ENCODE measurements at places on chromosomes 1 and 21. TPM values are rescaled to one million over a fixed set of nuclear protein-coding genes. Genes with fewer than 3 reads are reported as not detected.

- no peaks in the 10 kb centered on the region for H3K36me3 ChIP-seq
- no peak for DNase-seq
- H3K27me3 ChIP-seq = no peaks in the 10 kb centered on the region
- peaks cover 6% of the 10 kb centered on the region for H3K4me1 ChIP-seq
These were observed 165.3 kb downstream of the FASLG start for GRCh38 chr1:172824209-172824608.

- H3K4me1 ChIP-seq = no peaks in the 10 kb centered on the region
- DNase-seq = no peak
- H3K27me3 ChIP-seq = no peaks in the 10 kb centered on the region
These were observed 12.2 kb downstream of the TFAP2E start for GRCh38 chr1:35585281-35585680.

DNA sequence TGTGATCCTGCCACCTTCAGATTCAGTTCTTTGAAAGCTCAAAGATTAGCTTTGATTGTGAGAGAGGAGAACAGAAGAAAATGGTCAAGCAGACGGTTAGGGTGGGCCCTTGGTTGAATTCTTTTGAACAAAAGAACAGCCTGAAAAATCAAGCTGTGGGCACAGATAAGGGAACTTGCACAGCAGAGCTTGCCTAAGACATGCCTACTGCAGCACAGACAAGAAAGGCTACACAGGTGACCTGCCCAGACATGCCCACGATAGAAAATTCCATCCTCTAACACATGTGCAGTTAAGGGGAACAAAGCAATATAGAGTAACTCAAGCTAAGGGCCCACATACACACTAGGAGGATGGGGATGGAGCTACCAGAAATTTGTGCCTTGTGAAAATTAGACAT, 512.5 kb upstream of the LRRC7 start:
- no peak for DNase-seq
- no peak overlapping the region for H3K27ac ChIP-seq
- H3K27me3 ChIP-seq = no peaks in the 10 kb centered on the region
- no peaks in the 10 kb centered on the region for H3K4me1 ChIP-seq
- no peak overlapping the region for H3K4me3 ChIP-seq

CFHR3 gene
- not detected for total RNA-seq

GRCh38 chr1:147892731-147893214, 9.8 kb upstream of the GJA8 start:
- H3K36me3 ChIP-seq = no peaks in the 10 kb centered on the region
- H3K4me3 ChIP-seq = no peak overlapping the region
- DNase-seq = peak; percentile 48
- H3K27me3 ChIP-seq = no peaks in the 10 kb centered on the region
- H3K4me1 ChIP-seq = peaks cover 24% of the 10 kb centered on the region

DNA sequence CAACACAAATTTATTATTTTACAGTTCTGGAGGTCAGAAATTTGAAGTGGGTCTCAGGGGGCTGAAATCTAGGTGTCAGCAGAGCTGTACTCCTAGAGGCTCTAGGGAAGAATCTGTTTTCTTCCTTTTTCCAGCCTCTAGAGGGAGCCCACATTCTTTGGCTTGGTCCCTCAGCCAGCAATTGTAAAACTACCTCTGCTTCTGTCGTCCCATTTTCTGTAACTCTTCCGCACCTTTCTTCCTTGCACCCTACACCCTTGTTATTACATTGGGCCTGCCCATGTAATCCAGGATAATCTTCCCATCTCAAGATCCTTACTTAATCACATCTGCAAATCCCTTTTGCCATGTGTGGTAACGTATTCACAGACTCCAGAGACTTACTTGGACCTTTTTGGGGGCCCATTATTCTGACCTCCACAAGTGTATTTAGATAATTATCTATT, 24.8 kb upstream of the THEM4 start:
- no peak overlapping the region for H3K27ac ChIP-seq
- no peaks in the 10 kb centered on the region for H3K36me3 ChIP-seq
- no peak overlapping the region for H3K4me3 ChIP-seq
- H3K27me3 ChIP-seq = no peaks in the 10 kb centered on the region

OPTC gene
- not detected for total RNA-seq

- H3K27ac ChIP-seq = no peak overlapping the region
- H3K4me3 ChIP-seq = no peak overlapping the region
- peaks cover 19% of the 10 kb centered on the region for H3K4me1 ChIP-seq
These were observed 35.8 kb downstream of the LAMC1 start for GRCh38 chr1:183058851-183059502.

- H3K4me3 ChIP-seq = no peak overlapping the region
- DNase-seq = no peak
- peaks cover 92% of the 10 kb centered on the region for H3K27me3 ChIP-seq
- no peaks in the 10 kb centered on the region for H3K4me1 ChIP-seq
These were observed 89.5 kb upstream of the CSF3R start for GRCh38 chr1:36572142-36572715.

DNA sequence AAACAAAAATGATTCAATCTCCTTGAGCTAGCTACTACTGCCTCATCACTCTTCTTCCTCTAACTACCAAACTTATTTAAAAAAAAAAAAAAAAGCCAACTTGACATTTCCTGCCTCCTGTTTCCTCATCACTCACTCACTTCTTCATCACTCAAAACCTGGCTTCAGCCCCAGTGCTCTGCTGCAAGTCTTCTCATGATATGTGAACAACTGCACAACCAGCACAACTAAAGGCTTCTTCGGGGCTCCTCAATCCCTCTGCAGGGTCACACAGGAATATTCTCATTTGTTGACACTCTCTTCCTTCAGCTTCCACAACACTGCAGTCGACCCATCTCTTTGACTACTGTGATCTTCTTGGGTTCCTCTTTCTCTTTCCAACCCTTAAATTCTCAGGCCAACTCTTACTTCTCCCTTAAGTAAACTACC, 7.6 kb downstream of the MTF1 start:
- H3K4me3 ChIP-seq = no peak overlapping the region
- H3K36me3 ChIP-seq = peaks cover 22% of the 10 kb centered on the region
- H3K27ac ChIP-seq = no peak overlapping the region
- H3K27me3 ChIP-seq = no peaks in the 10 kb centered on the region

OR2T11 gene
- total RNA-seq = not detected

DNA sequence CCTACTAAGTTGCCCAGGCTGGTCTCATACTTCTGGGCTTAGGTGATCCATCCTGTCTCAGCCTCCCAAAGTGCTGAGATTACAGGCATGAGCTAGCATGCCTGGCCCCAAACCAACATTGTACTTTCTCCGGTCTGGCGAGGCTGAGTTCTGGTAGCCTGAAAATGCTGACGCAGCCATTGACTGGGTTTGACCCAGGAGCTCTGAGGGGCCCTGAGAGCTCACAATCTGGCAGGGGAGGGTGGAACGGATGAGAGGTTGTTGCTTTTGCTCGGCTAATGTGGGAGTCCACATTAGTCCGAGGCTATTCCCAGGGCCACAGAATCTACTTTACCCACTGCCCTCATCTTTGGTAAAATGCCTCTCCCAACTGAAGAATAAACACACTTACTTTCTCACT, 35.1 kb upstream of the PARP1 start:
- no peak overlapping the region for H3K4me3 ChIP-seq
- peaks cover 88% of the 10 kb centered on the region for H3K27me3 ChIP-seq
- no peaks in the 10 kb centered on the region for H3K36me3 ChIP-seq
- no peak for DNase-seq
- no peak overlapping the region for H3K27ac ChIP-seq
- H3K4me1 ChIP-seq = no peaks in the 10 kb centered on the region

DNA sequence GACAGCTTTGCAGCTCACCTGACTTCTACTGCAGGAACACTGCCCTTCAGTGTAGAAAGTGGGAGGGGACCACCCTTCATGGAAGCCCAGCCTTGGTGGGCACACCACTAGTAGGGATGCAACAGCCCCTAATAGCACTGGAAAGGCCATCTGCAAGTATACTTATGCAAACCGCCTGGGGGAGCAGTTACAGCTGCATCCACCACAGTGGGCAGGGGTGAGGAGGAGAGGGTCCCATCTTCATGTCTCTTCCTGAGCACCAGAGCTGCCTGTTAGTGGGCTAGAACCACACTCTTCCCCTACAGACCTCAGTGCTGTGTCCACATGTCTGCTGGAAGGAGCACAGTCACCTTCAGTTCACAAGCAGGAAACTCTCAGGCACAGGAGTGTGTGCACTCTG, 66.2 kb upstream of the LHX8 start:
- no peak for DNase-seq
- no peaks in the 10 kb centered on the region for H3K27me3 ChIP-seq
- H3K4me1 ChIP-seq = no peaks in the 10 kb centered on the region
- H3K36me3 ChIP-seq = no peaks in the 10 kb centered on the region
- no peak overlapping the region for H3K27ac ChIP-seq
- no peak overlapping the region for H3K4me3 ChIP-seq

DNA sequence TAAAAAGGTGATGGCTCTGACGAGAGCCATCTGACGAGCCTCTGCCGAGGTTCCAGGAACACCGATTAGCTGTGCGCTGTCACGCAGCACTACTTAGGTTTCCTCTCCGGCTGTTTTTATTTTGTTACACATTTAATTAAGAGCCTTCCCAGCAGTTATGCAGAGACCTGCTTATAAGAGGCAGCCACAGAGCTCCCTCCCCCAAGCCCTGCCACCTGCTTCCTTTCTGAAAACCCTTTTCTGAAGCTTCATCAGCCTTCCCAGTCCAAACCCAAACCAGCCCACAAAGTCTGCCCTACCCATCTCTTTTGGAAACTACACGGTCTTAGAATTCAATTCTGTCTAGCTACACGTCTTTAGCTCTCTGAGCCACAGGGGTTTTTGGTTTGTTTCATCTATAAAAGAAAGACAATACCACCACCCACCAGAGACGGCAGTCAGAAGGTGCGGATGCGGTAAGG, 49.1 kb downstream of the ERI3 start:
- DNase-seq = no peak
- no peaks in the 10 kb centered on the region for H3K4me1 ChIP-seq
- peaks cover 15% of the 10 kb centered on the region for H3K36me3 ChIP-seq
- H3K4me3 ChIP-seq = no peak overlapping the region
- no peak overlapping the region for H3K27ac ChIP-seq

DNA sequence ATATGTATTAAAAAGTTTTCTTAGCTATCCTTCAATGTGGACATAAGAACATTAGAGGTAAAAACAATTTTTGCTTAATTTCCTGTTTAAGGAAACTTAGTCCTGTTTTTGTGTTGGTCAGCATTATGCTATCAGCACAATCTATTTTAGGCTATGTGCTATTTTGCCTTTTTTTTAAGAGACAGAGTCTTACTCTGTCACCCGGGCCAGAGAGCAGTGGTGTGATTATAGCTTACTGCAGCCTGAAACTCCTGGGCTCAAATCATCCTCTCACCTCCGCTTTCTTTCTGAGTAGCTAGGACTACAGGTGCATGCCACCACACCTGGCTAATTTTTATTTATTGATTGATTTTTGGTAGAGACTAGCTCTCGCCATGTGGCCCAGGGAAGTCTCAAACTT, 199.1 kb upstream of the TMPRSS15 start:
- no peaks in the 10 kb centered on the region for H3K27me3 ChIP-seq
- H3K4me3 ChIP-seq = no peak overlapping the region
- H3K36me3 ChIP-seq = no peaks in the 10 kb centered on the region
